ENCODE measurements at places on chromosomes 6 and 20.
A peak's percentile ranks its signal among the peaks of the same experiment; 100 is the strongest.

DNA sequence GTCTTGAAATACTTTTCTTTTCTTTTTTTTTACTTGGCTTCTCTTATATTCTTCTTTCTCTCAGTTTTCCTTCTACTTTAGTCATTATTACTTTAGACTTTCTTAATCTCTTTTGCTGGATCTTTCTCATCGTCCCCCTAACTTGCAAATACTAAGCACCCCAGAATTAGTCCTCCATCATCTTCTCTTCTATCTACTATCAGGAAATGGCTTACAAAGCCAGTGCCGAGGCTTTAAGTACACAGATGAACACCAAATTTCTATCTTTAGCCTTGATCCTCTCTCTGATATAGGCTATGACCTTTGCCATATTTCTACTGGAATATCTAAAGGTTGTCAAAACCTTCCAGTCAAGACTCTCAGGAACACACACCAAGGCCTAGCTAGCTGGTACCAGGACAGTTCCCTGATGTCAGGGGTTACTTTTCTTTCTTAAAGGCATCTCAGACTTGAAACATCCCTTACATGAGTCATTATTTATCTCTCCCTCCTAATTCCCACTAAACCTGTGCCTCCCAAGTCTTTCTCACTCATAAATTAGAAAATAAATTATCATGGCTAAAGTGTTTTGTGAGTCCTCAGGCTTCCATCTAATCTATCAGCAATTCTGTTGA is 278.6 kb upstream of the TCF21 start:
- H3K4me1 ChIP-seq, result no peaks in the 10 kb centered on the region
- no peaks in the 10 kb centered on the region for H3K27me3 ChIP-seq
- H3K4me3 ChIP-seq, result no peak overlapping the region
- DNase-seq, result no peak
- H3K36me3 ChIP-seq, result no peaks in the 10 kb centered on the region

DNA sequence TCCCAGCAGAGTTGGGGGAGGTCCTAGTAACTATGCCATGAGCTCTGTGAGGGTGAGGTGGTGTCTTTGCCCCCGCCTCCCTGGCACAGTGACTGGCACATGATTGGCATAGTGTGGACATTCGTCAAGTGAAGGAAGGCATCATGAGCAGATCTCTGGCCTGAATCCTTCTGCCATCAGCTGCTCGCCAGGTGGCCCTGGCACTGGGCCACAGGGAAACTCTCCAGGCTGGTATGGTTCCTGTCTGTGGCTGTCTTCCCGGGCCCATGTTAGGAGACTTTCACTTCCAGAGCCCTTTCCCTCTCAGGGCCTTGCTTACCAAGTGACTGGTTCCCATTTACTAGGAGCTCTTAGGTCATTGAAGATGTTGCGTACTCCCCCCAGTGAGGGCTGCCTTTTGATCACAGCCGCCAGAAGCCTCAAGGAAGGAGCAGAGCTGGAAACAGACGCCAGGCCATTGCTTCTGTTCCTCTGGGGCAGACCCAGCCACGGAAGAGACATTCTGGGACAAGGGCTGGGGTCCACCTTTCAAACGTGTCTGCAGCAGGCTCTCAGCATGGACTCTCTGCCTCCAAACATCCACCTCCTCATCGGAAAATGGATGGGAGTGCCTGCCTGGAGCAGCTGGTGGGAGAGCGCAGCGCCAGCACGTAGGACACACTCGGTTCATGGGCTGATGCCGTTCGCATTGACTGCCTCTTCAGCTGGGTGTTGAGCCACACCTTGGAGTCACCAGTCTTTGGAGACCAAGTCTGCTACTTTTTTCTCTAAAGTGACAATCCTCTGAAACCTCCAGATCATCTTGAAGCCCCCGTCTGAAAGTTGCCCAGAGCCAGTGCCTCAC is 67.2 kb downstream of the PTPN1 start:
- no peaks in the 10 kb centered on the region for H3K27me3 ChIP-seq
- peaks cover 21% of the 10 kb centered on the region for H3K4me1 ChIP-seq
- H3K27ac ChIP-seq, result peak overlapping the region; percentile 38
- H3K4me3 ChIP-seq, result no peak overlapping the region
- H3K36me3 ChIP-seq, result peaks cover 79% of the 10 kb centered on the region

DNA sequence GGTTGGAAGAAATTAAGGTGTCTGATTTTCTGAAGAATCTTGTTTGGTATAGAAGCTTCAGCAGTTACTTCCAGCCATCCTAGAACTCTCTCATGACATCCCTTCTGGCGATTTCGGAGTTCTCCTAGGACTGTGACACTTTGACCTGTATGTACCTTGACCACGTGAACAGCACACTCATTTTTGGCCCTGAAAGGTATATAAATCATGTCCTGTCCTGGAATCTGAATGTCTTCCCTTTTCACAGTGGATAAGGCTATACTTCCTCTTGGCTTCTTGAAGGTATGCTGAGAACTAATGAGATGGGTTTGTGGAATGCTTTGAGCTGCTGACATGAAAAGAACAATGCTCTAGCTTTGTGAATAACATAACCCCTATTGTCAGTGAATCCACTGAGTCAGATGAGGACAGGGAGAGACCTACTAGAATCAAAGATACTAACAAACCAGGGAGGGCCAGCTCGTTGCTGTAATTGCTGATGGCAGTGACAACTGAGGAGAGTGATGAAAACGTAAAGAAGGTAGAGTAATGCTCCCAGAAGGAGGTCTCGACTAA is 6.0 kb upstream of the ZDHHC14 start:
- H3K27me3 ChIP-seq, result peaks cover 2% of the 10 kb centered on the region
- DNase-seq, result no peak
- H3K36me3 ChIP-seq, result peaks cover 2% of the 10 kb centered on the region
- H3K4me1 ChIP-seq, result peaks cover 7% of the 10 kb centered on the region
- H3K4me3 ChIP-seq, result no peak overlapping the region
- no peak overlapping the region for H3K27ac ChIP-seq

DNA sequence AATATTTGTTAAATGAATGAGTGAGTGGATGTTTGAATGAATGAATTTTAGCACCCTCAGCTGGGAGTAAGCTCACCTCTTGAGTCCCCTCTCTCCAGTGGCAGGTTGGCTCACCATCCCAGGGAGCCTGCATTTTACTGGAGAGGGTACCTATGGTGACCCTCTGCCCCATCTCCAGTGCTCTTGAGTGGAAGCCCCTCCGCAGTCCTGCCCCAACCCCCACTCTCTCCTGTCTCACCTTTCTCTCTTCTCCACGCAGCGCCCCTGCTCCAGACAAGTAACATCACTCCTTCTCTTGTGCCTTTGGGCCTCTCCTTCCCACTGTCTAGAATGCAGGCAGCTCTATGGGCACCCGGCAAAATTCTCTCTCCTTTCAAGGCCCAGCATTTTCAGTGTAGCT is 11.3 kb downstream of the TGM3 start:
- DNase-seq, result no peak
- peaks cover 34% of the 10 kb centered on the region for H3K27me3 ChIP-seq
- H3K4me3 ChIP-seq, result no peak overlapping the region

GRCh38 chr6:82984720-82985119 is 80.9 kb downstream of the UBE3D start:
- no peaks in the 10 kb centered on the region for H3K36me3 ChIP-seq
- no peak overlapping the region for H3K4me3 ChIP-seq

DNA sequence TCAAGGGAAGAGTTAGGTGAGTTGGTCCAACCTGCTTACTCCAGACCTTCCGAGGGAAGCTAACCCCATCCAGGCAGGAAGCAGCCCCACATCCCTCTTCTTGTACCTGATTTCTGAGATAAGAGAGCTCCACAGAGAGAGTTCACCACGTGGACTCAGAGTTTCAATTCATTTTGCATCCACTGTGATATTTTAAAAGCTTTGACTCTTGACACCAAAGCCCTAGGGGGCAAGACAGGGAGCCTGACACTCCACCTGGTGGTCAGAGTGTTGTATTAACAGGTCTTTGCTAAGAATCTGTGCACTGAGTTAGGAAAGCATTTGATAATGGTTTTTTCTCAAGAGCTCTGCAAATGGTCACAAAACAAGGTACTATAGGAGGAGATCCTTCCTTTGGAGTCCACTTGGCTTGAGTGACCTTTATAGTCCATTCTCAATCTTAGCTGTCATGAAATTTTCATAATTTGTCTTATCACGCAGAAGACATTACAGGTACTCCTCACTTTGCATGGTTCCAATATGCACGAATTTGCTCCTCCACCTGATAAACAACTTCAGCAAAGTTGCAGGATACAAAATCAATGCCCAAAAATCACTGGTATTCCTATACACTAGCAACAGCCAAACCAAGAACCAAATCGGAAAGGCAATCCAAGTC is 56.2 kb upstream of the RIPOR2 start:
- no peaks in the 10 kb centered on the region for H3K36me3 ChIP-seq
- no peaks in the 10 kb centered on the region for H3K27me3 ChIP-seq
- peak; percentile 72 for DNase-seq
- peak overlapping the region; percentile 73 for H3K27ac ChIP-seq
- peaks cover 57% of the 10 kb centered on the region for H3K4me1 ChIP-seq
- H3K4me3 ChIP-seq, result peak overlapping the region; percentile 69

DNA sequence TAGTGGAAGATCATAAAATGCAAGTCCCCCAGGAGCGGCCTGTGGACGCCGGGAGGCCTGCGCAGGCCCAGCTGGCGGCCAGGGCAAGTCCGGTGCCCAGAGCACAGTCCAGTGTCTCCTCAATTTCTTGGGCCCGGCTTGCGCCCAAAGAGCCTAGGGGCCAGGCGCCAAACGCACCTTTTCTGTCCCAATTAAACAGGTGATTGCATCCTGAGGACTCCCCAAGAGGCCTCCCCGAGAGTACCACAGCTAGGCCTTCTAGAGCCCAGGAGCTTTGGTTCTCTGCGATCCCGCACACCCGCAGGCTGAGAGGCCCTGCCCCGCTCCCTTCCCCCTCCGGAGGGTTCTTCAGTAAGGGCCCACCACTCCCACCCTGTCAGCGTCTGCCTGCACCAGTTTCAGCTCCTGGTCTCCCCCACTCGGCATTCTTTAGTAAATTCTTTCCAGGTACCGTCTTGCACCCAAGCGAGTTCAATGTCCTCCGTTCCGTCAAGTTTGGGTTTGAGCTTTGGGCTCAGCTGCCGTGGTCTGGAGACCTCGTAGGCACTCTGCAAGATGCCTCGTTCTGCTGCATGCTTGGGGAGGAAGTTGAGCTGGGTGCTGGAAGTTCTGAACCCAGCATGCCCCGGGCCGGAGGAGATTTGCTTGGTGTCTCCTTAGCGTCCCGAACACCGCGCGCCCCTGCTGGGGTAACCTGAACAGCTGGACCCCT is 3.9 kb upstream of the NKX2-2 start:
- peaks cover 67% of the 10 kb centered on the region for H3K27me3 ChIP-seq
- no peak overlapping the region for H3K27ac ChIP-seq
- peak overlapping the region; percentile 36 for H3K4me3 ChIP-seq
- peaks cover 4% of the 10 kb centered on the region for H3K36me3 ChIP-seq
- H3K4me1 ChIP-seq, result peaks cover 20% of the 10 kb centered on the region

DNA sequence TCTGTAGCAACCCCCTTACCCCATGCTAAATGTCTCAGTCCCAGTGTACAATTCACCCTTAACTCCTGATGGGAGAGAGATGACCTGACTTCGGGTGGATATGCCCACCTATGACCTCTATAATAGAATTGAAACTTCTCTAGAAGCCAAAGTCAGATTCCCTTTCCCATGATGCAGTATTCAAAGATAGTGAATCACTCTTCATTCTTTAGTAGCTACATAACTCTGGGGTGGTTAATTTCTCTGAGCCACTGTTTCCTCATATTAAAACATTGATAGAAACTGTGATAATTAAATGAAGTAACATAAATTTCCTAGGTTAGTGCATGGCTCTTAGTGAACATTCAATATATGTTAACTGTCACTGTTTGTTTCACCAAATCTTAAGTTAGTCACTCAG is 500.4 kb downstream of the COL12A1 start:
- no peaks in the 10 kb centered on the region for H3K36me3 ChIP-seq
- no peaks in the 10 kb centered on the region for H3K4me1 ChIP-seq
- H3K27me3 ChIP-seq, result no peaks in the 10 kb centered on the region

Data from effector memory CD8-positive, alpha-beta T cell (primary cell).